ENCODE measurements at places on chromosomes 4 and X. TPM values are rescaled to one million over a fixed set of nuclear protein-coding genes. Genes with fewer than 3 reads are reported as not detected.

DNA sequence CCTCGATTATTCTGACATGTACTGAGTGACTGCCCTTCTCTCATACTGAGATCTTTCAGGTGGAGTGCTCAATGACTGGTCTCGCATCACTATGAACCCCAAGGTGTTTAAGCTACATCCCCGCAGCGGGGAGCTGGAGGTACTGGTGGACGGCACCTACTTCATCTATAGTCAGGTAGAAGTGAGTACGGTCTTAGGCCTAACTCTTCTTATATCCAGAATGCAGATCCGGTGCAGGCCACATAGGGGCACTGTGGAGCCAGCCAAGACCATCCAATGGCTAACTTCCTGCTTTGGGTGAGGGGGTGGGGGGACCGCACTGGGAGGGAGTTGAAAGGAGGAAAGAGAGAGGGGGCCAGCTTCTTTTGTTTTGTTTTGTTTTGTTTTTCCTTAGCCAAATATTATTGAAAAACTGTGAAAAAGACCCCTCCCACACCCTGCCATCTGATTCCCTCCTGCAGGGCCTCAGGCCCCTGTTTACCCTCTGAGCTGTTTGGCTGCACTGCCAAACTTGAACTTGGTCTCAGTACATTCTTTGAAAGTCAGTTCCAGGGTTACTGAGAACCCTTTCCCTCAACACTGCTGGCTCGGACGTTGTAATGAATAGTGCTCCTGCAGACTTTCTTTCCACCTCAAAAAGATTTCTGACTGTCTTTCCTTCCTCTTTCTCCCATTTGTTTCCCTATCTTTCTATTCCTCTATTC is 16.2 kb downstream of the AWAT2 start:
- no peak for DNase-seq

- DNase-seq: no peak
Measured at GRCh38 chrX:129667412-129667811, 12.7 kb upstream of the APLN start.

GRCh38 chr4:128468123-128468989 is 180.7 kb upstream of the PGRMC2 start:
- DNase-seq: no peak

DNA sequence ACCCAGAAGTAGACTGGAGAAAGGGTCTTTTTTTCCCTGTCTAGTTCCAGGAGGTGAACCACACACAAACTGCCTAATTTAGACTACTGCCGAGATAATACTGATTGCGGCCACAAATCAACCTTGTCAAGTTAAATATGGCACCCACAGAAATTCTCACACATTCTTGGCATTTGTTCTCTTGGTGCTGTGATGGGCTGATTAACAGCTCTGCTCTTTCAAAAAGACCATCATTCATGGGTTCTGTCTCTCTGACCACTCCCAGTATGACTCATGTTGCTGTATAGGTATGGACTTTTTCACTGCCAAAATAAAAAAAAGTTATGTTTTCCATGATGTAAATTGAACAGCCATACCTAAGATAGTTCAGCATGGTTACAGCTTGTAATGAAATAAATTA is 1003.5 kb upstream of the LCORL start:
- DNase-seq: no peak

BEND2 gene
- total RNA-seq: not detected

DNA sequence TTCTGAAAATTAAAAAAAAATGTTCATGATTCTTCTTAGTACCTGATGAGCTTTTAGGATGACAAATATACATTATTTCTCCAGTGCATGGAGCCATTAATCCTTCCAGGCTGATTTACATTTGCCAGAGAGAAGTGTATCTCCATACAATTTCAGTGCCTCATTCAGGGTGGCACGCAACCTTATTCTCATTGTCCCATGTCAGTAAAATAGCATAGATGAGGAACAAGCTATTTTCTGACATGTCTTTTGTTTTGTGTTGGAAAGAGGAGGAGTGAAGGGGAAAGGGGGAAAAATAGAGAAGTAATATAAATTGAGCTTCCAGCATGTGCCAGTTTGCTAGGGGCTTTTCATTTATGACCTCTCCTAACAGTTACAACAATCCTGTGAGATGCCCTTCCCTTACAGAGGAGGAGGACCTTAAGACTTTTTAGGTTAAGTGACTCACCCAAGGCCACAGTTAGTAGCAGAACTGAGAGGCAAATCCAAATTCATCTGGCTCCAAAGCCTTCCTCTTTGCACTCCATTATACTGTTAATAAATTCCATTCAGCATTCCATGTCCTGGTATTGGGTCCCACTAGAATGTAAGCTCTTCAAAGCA is 274.8 kb upstream of the GPC4 start:
- DNase-seq: no peak

MAGEC3 gene
- not detected for total RNA-seq

DNA sequence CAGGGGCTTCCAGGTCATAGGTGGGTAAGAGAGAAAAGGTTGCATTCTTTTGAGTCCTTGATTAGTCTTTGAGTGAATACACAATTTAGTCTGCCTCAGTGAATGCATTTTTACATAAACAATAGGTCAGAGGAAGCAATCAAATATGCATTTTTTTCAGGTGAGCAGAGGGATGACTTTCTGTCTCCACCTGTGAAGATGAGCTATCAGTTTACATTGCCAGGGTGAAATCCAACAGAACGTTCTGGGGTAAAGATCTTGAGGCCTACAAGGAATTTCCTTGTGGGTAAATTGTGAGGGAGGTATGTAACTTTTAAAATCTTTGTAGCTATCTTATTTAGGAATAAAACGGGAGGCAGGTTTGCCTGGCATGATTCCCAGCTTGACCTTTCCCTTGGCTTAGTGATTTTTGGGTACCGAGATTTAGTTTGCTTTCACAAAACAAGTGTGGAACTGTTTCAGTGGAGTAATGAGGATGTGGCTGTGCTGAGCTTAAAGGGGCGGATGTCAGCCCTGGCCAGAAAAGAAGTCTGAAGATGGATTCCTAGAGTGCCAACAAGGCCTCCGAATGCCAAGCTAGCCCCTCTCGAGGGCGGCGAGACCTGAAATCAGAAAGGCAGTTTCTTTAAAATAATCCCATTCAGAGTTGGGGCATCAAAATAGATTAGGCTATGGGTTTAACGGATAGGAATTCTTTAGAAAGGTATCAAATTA is 29.5 kb downstream of the TMEM131L start:
- DNase-seq: no peak

CT55 gene
- total RNA-seq: not detected

DNA sequence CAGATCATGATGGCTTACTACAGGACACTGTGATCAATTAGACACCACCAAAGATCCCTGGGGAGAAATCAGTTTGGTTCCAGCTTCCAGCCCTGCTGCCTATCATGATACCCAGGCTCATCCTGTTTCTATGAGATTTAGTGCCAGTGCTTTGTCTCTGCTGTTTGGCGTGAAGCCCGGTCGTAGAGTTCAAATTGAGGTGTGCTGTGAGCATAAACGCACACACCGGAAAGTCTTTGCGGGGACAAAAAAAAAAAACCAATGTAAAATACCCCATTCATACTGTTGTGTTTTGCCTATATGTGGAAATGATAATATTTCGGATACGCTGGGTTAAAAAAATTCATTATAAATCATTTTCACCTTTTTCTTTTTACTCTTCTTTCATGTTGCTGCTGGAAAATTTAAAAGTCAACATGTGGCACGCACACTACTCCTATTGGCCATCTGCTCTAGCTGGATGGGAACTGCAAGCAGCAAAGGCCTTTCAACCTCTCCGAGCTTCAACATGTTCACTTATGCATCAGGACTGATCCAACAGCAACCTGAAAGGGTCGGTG is 607 bp upstream of the DKC1 start:
- no peak for DNase-seq

GPR34 gene
- not detected for total RNA-seq

DNA sequence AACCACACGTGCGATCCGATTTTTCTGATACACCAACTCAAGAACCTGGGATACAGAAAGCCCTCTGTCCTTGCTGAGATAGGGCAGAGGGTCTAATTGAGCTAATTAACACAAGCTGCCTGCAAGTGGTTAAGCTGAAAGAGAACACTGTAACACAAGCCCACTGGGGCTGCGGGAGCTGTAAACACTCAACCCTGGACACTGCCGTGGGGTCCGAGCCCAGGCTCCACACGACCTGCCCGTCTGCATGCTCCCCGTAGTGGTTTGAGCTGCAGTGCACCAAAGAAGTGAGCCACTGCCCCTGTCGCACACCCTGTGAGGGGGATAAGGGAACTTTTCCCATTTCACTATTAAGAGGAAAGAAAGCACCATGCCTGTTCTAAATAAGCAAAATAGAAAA is 54.6 kb downstream of the SPANXN3 start:
- DNase-seq: no peak

DNA sequence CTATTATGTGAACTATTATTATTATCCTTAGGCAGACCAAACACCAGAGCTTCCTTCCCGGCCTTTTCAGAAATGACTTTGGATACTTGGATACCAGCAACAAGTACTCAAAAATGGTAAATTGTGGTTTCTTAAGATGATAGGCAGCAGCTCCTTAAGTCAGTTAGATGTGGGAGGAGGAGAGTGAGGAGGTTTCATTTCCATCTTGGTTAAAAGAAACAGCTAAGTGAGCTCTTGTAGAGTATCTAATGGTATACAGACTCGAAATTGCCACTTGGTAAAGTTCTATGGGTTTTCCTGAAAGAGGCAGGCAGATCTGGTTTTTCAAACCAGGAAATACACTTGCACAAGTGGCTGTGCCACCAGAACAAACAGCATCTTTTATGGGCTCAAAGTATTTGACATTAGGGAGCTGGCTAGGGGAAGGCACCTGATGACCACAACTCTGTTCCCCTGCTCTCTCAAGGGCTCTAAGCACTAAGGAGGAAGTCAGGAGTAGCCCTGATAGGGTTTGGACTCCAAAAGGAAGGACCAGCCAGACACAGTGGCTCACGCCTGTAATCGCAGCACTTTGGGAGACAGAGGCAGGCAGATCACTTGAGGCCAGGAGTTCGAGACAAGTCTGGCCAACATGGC is 130.9 kb downstream of the TMEM164 start:
- no peak for DNase-seq

DNA sequence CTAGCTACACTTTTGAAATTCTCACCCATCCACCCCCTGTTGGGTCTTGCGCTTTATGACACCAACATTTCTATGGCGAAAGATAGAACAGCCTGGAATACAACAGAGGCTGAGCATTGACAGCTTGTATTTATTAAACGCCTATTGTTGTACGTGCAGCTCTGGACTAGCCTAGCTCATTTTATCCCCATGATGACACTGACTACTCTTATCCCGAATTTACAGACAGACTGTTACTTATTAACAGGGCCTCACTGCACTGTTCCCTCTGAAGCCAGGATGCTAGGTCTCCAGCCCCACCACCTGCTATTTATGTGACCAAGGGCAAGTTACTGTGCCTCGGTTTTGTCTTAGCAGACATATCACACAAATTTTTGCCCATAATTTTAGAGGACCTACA is 1.0 kb upstream of the RFC1 start:
- no peak for DNase-seq

DNA sequence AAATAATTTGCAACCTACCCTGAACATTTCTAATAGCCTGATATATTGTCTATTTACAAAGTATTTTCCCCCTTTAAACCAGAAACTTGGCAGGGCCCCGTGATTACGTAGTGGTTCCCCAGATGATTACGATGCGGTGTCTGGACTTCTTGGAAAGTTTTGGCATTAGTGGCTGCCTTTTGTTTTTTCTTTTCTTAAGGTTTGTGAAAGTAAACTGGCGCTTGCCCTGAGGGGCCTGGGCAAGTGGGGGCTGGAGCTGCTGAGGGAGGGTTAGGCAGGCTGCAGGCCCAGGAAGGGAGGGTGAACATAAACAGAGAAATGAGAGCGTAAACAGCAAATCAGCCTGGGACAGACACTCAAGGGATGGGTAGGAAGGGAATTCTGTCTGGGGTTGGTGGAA is 123.6 kb upstream of the MSX1 start:
- DNase-seq: no peak

DNA sequence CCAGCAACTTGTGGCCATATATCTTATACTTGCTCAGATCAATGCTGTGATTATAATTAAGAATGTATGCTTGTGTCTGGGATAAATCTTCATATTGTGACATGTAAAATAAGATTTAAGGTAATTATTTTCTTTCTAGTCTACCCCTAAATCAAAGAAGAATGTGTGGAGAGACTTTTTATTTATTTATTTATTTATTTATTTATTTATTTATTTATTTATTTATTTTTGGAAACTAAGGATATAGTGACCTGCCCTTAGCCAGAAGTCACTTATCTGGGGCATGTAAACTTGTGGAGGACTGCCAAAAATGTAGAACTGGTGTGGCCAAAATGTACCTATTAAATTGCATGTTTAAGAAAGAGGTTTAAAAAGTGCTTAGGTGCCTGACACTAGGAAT is 144.3 kb downstream of the BEND2 start:
- no peak for DNase-seq

CTAG2 gene
- total RNA-seq: not detected

UGT2A1 gene
- total RNA-seq: not detected

TREX2 gene
- 2.5 TPM for total RNA-seq

GRCh38 chr4:139184129-139184528 is 7.1 kb upstream of the ELF2 start:
- no peak for DNase-seq

ADH1C gene
- not detected for total RNA-seq

DNA sequence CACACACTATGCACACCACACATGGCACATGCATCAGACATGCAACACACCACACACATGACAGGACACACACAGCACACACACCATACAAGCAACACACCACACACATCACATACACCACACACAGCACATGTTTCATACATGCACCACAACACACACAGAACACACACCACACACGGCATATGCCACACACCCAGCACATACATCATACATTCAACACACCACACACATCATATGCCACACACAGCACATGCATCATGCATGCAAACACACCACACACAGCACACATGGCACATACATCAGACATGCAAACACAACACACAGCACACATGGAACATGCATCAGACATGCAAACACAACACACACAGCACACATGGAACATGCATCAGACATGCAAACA is 80.7 kb upstream of the LRPAP1 start:
- DNase-seq: no peak

- DNase-seq: no peak
Measured at GRCh38 chrX:88397551-88397950, 349.5 kb upstream of the CPXCR1 start.

RHOXF1 gene
- total RNA-seq: not detected

GPR143 gene
- not detected for total RNA-seq

DNA sequence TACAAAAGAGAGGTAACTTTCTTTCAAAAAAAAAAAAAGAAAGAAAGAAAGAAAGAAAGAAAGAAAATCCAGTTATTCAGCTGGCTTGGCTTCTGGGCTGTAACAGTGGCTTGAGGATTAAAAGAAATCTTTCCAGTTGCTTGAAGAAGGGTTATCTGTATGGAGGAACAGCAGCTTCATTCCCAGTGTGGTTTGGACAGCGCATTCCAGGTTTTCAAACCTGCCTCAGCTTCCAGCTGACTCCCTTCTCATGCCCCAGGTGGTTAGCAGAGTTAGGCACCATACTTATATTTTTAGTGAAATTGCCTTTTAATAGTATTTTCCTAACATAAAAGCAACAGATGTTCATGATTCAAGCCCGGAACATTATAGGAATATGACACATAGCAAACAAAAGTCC is 48.6 kb downstream of the TMEM164 start:
- no peak for DNase-seq

CENPVL1 gene
- total RNA-seq: not detected

IL21 gene
- not detected for total RNA-seq
